ENCODE measurements at places on chromosomes 1 and 21.
A peak's percentile ranks its signal among the peaks of the same experiment; 100 is the strongest.

- DNase-seq, result no peak
Observed at GRCh38 chr1:77057994-77058585, 161.1 kb downstream of the PIGK start.

- DNase-seq, result no peak
Observed at GRCh38 chr1:213163278-213163711, 112.3 kb downstream of the RPS6KC1 start.

DNA sequence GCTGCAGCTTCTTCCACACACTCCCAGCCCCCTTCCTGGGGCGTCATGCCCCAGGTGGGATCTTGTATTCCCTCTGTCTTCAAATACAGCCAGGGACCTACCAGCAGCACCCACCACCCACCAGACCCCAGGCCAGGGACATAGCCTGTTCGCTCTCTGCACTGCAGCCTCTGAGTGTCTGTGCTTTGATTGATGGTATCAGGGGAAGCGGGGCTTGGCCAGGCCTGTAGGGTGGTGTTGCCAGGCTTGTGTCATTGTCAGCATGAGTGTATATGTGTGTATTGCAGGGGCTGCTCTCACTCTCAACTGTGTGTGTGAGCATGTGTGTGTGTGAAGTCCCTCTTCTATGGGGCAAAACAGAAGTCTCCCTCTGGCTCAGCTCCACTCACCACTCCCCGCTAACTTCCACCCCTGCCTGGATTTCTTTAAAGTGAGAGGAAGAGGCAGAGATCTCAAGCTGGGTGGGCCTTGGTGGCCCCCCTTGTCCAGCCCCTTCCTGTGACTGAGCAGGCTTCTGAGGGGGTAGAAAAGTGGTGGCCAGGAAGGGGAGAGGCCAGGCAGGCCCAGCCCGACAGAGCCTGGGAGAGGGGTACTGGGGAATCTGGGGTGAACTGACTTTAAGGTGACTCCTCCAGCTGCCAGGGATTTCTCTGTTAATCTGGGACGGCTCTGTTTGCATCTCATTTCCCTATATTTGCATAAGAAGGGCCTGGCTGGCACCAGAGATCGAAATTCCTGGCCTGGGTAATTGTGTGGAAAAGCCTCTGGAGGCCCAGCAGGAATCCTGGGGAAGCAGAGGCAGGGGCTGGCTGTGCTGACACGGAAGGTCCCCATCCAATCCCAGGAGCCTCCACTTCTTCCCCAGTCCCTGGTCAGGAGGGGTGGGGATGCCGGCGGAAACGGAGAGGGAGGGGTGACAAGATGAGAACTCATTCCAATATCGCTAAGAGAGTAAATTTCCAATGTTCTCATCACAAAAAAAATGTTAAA is 18.6 kb upstream of the ADGRB2 start:
- no peak for DNase-seq

- DNase-seq, result no peak
Observed at GRCh38 chr1:204416589-204417073, 5.0 kb upstream of the PPP1R15B start.

GRCh38 chr21:17671733-17672132 is 59.0 kb upstream of the BTG3 start:
- no peak for DNase-seq

- peak; percentile 55 for DNase-seq
Observed at GRCh38 chr21:41610042-41610839, 102.3 kb upstream of the TMPRSS2 start.

DNA sequence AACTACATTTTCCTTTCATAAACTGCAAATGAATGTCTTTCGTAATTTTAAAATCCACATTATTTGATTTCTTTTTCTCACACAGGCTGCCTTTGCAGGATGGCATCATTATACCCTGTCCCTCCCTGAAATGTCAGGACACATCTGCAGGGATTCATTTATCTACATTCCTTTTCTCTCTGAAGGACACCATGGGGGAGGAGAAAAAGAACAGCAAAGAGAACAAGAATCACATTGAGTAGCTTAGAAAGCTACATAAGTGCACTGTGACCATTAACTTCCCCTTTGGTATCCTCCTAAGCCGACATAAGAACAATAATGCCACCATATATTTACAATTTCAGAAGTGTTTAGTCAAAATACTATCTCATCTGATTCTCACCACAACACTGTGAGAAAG is 129.5 kb downstream of the PIGK start:
- DNase-seq, result no peak

DNA sequence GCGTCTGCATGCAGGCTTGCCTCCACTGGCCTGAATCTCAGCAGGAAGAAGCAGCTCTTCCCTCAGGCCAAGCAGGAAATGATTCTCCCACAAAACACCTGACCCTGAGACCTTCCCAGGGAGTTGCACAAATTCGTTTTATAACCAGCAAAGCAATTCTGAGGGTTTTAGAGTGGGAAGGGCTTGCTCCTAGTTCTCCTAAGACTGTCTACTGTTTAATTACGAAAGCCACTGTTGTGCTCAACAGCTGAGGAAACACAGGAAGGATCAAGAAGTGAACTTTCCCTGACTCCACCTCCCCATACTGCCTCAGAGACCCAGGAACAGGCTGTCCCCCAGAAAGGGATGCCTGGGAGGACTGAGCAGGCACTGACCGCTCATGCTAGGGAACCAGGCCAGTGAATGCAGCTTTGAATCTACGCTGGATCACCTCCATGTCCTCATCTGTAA is 37.0 kb upstream of the PUM1 start:
- peak; percentile 19 for DNase-seq

DNA sequence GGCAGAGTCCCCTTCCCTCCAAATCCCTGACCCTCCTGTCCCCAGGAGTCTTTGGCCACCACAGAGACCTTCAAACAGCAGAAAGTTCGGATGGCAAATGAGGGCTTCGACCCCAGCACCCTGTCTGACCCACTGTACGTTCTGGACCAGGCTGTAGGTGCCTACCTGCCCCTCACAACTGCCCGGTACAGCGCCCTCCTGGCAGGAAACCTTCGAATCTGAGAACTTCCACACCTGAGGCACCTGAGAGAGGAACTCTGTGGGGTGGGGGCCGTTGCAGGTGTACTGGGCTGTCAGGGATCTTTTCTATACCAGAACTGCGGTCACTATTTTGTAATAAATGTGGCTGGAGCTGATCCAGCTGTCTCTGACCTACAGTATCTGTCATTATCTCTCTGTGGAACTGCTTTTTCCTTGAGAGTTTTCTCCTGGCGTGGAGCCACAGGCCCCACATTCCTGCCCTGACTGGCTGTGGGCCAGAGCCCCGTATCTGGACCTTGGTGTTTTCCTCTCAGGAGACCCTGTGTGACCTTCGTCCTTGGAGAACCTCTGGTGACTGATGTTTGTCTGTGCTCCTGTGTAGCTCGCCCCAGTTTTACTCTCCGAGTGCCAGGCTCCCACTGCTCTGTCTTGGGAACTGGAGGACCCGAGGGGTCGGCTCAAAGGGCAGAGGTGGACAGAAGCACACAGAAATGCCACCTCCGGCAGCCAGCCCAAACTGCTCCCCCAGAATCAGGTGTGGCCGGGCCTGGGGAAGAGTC is 4.8 kb downstream of the SLC27A3 start:
- no peak for DNase-seq
